Stimulated activated CD4-positive, alpha-beta T cell treated with anti-CD3 and anti-CD28 coated beads, Interleukin-2, amount 100 ng/mL, for 4 hours (primary cell): ENCODE measurements at places on chromosomes 16 and 17.

- no peak for DNase-seq
Observed at GRCh38 chr17:56699186-56699894, 105.8 kb downstream of the NOG start.

- no peak for DNase-seq
Observed at GRCh38 chr17:80938556-80938955, 53.1 kb upstream of the CHMP6 start.

GRCh38 chr17:16328997-16329396 lies 24.3 kb downstream of the CENPV start:
- DNase-seq = no peak

- DNase-seq = no peak
Observed at GRCh38 chr17:48001197-48001596, 30.3 kb downstream of the CDK5RAP3 start.

GRCh38 chr16:78092758-78093157 lies 6.7 kb upstream of the WWOX start:
- no peak for DNase-seq

DNA sequence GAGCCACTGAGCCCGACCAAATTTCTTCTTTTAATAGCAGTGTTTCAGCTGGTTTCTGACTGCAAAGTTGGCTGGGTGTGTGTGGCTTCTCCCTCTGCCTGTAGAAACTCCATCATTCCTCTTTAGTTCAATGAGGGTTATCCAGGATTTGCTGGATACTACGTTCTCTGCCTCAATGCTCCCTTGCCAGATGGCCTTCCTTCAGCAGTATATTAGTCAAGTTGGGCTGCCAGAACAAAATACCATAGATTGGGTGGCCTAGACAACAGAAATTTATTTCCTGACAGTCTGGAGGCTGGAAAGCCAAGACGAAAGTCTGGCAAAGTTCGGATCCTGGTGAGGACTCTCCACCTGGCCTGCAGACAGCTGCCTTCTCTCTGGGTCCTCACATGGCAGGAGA lies 103.7 kb downstream of the NOG start:
- DNase-seq = no peak
